Daoy (cell line): ENCODE measurements at places on chromosomes 6 and 20. TPM values are rescaled to one million over a fixed set of nuclear protein-coding genes. Genes with fewer than 3 reads are reported as not detected.

The HLA-DOA gene
- 1.9 TPM in 1 of 2 replicates, not detected in the other for total RNA-seq

The CPXM1 gene
- total RNA-seq, result 2.0 and 2.7 TPM in 2 replicates

The DEFB132 gene
- not detected in 2 replicates for total RNA-seq

The BFSP1 gene
- total RNA-seq, result 0.42 and 4.2 TPM in 2 replicates

The TRAPPC3L gene
- not detected in 2 replicates for total RNA-seq

The PTCRA gene
- not detected in 2 replicates for total RNA-seq

The ADGB gene
- total RNA-seq, result 1.4 TPM in 1 of 2 replicates, not detected in the other

The THBD gene
- total RNA-seq, result 5.1 and 5.4 TPM in 2 replicates

The TOX2 gene
- 0.06 and 1.3 TPM in 2 replicates for total RNA-seq

The POM121L2 gene
- not detected in 2 replicates for total RNA-seq

The RNF39 gene
- total RNA-seq, result 0.57 TPM in 1 of 2 replicates, not detected in the other

The GABRR2 gene
- not detected in 2 replicates for total RNA-seq

The C6orf52 gene
- 2.7 and 13.0 TPM in 2 replicates for total RNA-seq

The REM1 gene
- total RNA-seq, result not detected in 2 replicates

The OR2J3 gene
- not detected in 2 replicates for total RNA-seq

The GPSM3 gene
- 2.2 and 6.6 TPM in 2 replicates for total RNA-seq

The BTNL2 gene
- total RNA-seq, result not detected in 2 replicates

The ANKEF1 gene
- total RNA-seq, result 5.2 and 6.6 TPM in 2 replicates

The CPNE5 gene
- 0.63 TPM in 1 of 2 replicates, not detected in the other for total RNA-seq

The IFT52 gene
- total RNA-seq, result 32.3 and 38.2 TPM in 2 replicates

The MAP7 gene
- 0.95 and 1.1 TPM in 2 replicates for total RNA-seq

The DNPH1 gene
- total RNA-seq, result 57.3 and 66.3 TPM in 2 replicates

The IL17A gene
- not detected in 2 replicates for total RNA-seq

The PTCHD4 gene
- total RNA-seq, result not detected in 2 replicates

The NDUFAF5 gene
- 27.4 and 49.6 TPM in 2 replicates for total RNA-seq

The DNMT3B gene
- 3.7 and 5.4 TPM in 2 replicates for total RNA-seq

The OOEP gene
- not detected in 2 replicates for total RNA-seq

The MACROD2 gene
- 0.51 and 0.86 TPM in 2 replicates for total RNA-seq

The TNFAIP3 gene
- 10.4 and 12.6 TPM in 2 replicates for total RNA-seq

The PDE7B gene
- total RNA-seq, result 0.17 and 0.65 TPM in 2 replicates

The TGM3 gene
- total RNA-seq, result 0.06 TPM in 1 of 2 replicates, not detected in the other

The SLC22A16 gene
- total RNA-seq, result not detected in 2 replicates

The FOXS1 gene
- 2.0 and 3.6 TPM in 2 replicates for total RNA-seq

The IP6K3 gene
- total RNA-seq, result not detected in 2 replicates

The FUT9 gene
- total RNA-seq, result under 0.01 and 0.03 TPM in 2 replicates

The GLP1R gene
- total RNA-seq, result not detected in 2 replicates

The FAXC gene
- 4.7 and 12.2 TPM in 2 replicates for total RNA-seq

The PAX1 gene
- total RNA-seq, result under 0.01 and 0.12 TPM in 2 replicates

The TSPYL4 gene
- 7.6 and 11.7 TPM in 2 replicates for total RNA-seq
